ENCODE measurements at places on chromosomes 2 and 18. TPM values are rescaled to one million over a fixed set of nuclear protein-coding genes. Genes with fewer than 3 reads are reported as not detected.

- no peaks in the 10 kb centered on the region for H3K4me1 ChIP-seq
- no peak for DNase-seq
- H3K27ac ChIP-seq = no peak overlapping the region
- H3K4me3 ChIP-seq = no peak overlapping the region
- no peaks in the 10 kb centered on the region for H3K27me3 ChIP-seq
Measured at GRCh38 chr18:29531746-29532145, 1354.8 kb upstream of the CDH2 start.

The DYNAP gene
- 0.22 TPM for total RNA-seq

DNA sequence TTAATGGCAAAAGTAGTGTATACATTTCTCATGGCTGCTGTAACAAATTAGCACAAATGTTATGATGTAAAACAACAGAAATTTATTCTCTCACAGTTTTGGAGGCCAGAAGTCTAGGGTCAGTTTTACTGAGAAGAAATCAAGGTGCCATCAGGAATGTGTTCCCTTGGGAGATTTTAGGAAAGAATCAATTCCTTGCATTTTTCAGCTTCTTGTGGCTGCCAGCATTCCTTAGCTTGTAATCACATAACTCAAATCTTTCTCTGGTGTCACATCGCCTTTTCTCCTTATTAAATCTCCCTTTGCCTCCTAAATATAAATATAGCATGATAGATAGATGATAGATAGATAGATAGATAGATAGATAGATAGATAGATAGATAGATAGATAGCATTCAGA lies 307.0 kb upstream of the REG3G start:
- H3K27me3 ChIP-seq = no peaks in the 10 kb centered on the region
- DNase-seq = no peak
- no peak overlapping the region for H3K27ac ChIP-seq
- H3K4me3 ChIP-seq = no peak overlapping the region
- H3K36me3 ChIP-seq = no peaks in the 10 kb centered on the region

- no peak overlapping the region for H3K27ac ChIP-seq
- DNase-seq = no peak
- no peaks in the 10 kb centered on the region for H3K27me3 ChIP-seq
- no peak overlapping the region for H3K4me3 ChIP-seq
Measured at GRCh38 chr18:76546436-76546835, 51.4 kb upstream of the ZNF516 start.

DNA sequence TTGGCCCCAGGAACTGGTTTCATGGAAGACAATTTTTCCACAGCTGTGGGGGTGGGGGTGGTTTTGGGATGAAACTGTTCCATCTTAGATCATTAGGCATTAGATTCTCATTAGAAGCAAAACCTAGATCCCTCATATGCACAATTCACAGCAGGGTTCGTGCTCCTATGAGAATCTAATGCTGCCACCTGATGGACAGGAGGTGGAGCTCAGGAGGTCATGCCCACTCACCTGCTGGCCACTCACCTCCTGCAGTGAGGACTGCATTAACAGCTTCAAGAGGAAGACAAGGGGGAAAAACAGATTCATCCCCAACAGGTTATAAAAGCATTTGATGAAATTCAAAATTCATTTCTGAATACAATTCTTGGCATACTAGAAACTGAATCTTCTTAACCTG lies 38.5 kb downstream of the THAP4 start:
- no peak for DNase-seq
- H3K27ac ChIP-seq = no peak overlapping the region
- H3K4me3 ChIP-seq = no peak overlapping the region
- no peaks in the 10 kb centered on the region for H3K27me3 ChIP-seq

GRCh38 chr2:63344575-63345284 lies 243.5 kb downstream of the WDPCP start:
- peaks cover 14% of the 10 kb centered on the region for H3K36me3 ChIP-seq
- no peaks in the 10 kb centered on the region for H3K27me3 ChIP-seq
- no peak overlapping the region for H3K4me3 ChIP-seq
- no peak overlapping the region for H3K27ac ChIP-seq
- H3K4me1 ChIP-seq = no peaks in the 10 kb centered on the region

GRCh38 chr2:197152451-197153228 lies 157.9 kb downstream of the ANKRD44 start:
- no peaks in the 10 kb centered on the region for H3K27me3 ChIP-seq
- no peak overlapping the region for H3K27ac ChIP-seq
- no peaks in the 10 kb centered on the region for H3K36me3 ChIP-seq
- peaks cover 3% of the 10 kb centered on the region for H3K4me1 ChIP-seq
- DNase-seq = no peak
- no peak overlapping the region for H3K4me3 ChIP-seq

- H3K27me3 ChIP-seq = no peaks in the 10 kb centered on the region
- H3K27ac ChIP-seq = no peak overlapping the region
- H3K36me3 ChIP-seq = no peaks in the 10 kb centered on the region
- H3K4me1 ChIP-seq = peaks cover 9% of the 10 kb centered on the region
Measured at GRCh38 chr2:224221455-224221913, 180.4 kb downstream of the FAM124B start.

The NT5C1B gene
- total RNA-seq = not detected

DNA sequence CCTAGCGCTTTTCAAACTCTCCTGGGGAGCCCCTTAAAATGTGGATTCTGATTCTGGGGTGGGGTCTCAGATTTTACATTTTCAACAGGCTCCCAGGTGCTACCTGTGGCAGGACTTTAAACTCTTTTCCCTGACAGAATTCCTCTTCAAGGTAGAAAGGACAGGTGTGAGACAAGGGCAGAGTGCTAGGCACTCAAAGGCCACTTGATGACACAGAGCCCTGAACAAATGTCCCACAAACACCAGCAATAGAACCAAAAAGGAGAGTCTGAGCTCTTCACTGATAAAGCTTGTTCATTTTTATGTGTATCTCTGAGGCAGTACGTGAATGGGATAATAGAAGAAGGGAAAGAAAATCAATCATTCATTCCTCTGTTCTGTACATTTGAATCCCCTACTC lies 77.7 kb upstream of the PELI1 start:
- DNase-seq = no peak
- H3K27ac ChIP-seq = no peak overlapping the region
- H3K36me3 ChIP-seq = no peaks in the 10 kb centered on the region

The POU3F3 gene
- total RNA-seq = 0.09 TPM

DNA sequence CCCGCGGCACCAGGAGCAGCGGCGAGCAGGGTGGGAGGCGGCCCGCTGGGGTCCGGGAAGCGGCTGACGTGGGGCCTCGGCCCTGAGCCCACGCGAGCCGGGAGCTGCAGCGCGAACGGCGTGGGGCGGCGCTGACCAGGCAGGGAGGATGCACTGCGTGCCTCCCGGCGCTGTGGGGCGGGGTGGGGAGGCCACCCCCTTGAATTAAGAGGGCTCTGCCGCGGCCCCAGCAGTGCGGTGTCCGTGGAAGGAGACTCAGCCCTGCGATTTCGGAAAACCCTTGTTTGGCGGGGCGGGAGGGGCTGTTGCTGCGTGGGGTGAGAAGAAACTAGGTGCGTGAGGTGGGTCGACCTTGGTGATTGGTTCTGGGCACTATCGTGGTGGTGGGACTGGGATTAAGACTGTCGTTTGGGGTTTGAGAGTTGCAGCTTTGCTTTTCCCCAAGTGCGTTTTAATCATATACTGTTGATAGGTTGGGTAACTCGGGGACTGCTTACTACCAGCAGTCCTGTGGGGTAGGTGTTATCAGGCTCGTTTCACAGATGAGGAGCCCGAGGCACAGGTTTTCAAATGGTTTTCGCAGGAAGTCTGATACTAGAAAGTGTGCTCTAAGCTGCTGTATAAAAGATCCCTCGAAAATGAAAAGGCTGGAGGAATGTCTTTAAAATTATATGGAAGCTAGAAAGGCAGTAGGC lies 722 bp downstream of the ACSL3 start:
- H3K27me3 ChIP-seq = no peaks in the 10 kb centered on the region
- H3K4me1 ChIP-seq = peaks cover 17% of the 10 kb centered on the region
- H3K27ac ChIP-seq = peak overlapping the region; percentile 94
- H3K4me3 ChIP-seq = peak overlapping the region; percentile 77
- no peak for DNase-seq

- no peak overlapping the region for H3K4me3 ChIP-seq
- no peak overlapping the region for H3K27ac ChIP-seq
- no peak for DNase-seq
- no peaks in the 10 kb centered on the region for H3K36me3 ChIP-seq
- no peaks in the 10 kb centered on the region for H3K4me1 ChIP-seq
Measured at GRCh38 chr2:29041161-29041660, 33.1 kb downstream of the PCARE start.

The TNS1 gene
- 5.1 TPM for total RNA-seq

The CRACDL gene
- 0.07 TPM for total RNA-seq

- H3K4me1 ChIP-seq = peaks cover 6% of the 10 kb centered on the region
- no peaks in the 10 kb centered on the region for H3K27me3 ChIP-seq
- no peak for DNase-seq
- no peaks in the 10 kb centered on the region for H3K36me3 ChIP-seq
- no peak overlapping the region for H3K4me3 ChIP-seq
- no peak overlapping the region for H3K27ac ChIP-seq
Measured at GRCh38 chr2:152446213-152446612, 111.2 kb downstream of the FMNL2 start.
